ENCODE measurements at places on chromosomes 3 and 15.
A peak's percentile ranks its signal among the peaks of the same experiment; 100 is the strongest.

GRCh38 chr3:172564499-172564898, 41.3 kb upstream of the TNFSF10 start:
- no peak for DNase-seq

GRCh38 chr3:195195321-195196209, 75.4 kb downstream of the XXYLT1 start:
- peak; percentile 79 for DNase-seq

GRCh38 chr15:94417501-94418293, 186.3 kb downstream of the MCTP2 start:
- DNase-seq, result no peak

- no peak for DNase-seq
Observed at GRCh38 chr3:147582642-147583041, 173.5 kb downstream of the ZIC1 start.

- DNase-seq, result no peak
Observed at GRCh38 chr3:122074621-122075265, 19.6 kb downstream of the CD86 start.
